Sigmoid colon (tissue), 7 donors: ENCODE measurements at places on chromosomes 11 and 22. TPM values are rescaled to one million over a fixed set of nuclear protein-coding genes. Genes with fewer than 3 reads are reported as not detected.

- peak; percentile 18 for DNase-seq
- no peaks in the 10 kb centered on the region for H3K36me3 ChIP-seq
- H3K4me1 ChIP-seq, result no peaks in the 10 kb centered on the region
Measured at GRCh38 chr11:123475469-123475868, 45.4 kb downstream of the GRAMD1B start.

HBG2 gene
- not detected for polyA plus RNA-seq

DNA sequence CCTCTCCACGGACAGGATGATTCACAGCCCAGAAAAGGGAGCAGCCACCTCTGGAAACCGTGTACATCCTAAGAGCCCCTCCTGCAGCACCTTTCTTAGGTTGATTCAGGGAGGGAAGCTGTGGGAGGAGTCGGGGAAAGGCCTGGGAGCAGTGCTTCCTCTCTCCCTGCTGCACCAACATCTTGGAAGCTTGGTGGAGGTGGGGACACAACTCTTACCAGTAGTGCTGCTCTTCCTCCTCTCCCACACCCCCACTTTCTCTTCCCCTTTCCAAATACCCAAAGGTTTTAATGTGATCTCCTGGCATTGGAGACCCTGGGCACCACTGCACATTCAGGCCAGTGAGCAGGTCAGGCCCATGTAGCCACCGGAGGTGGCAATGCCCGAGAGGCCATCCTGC is 46.4 kb upstream of the HORMAD2 start:
- no peak overlapping the region for H3K4me3 ChIP-seq
- H3K27ac ChIP-seq, result no peak overlapping the region
- DNase-seq, result no peak
- H3K4me1 ChIP-seq, result no peaks in the 10 kb centered on the region
- no peaks in the 10 kb centered on the region for H3K27me3 ChIP-seq
- H3K36me3 ChIP-seq, result peaks cover 3% of the 10 kb centered on the region

SCN4B gene
- polyA plus RNA-seq, result 1.2 TPM

DNA sequence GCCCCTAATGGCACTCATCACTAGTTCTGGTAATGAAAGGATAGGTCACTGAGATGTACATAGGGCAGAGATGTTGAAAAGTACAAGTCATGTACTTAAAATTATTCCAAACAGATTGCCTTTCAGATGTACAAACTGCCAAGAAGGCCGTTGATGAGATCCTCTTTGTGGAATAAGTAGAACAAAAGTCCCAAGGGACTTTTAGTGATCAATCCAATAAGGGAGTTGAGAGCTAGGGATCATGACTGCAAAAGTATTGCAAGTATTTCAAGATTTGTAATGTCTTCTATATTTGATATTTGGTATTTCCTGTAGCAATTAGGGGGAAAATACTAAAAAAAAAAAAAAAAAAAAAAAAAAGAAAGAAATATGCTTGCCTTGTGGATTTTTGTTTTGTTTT is 82.2 kb downstream of the ATG16L2 start:
- H3K4me3 ChIP-seq, result no peak overlapping the region
- H3K27ac ChIP-seq, result no peak overlapping the region
- H3K4me1 ChIP-seq, result no peaks in the 10 kb centered on the region

GRCh38 chr11:124751391-124751740 is 689 bp downstream of the VSIG2 start:
- no peak for DNase-seq
- H3K4me3 ChIP-seq, result no peak overlapping the region
- H3K27me3 ChIP-seq, result peaks cover 68% of the 10 kb centered on the region
- no peaks in the 10 kb centered on the region for H3K36me3 ChIP-seq
- no peaks in the 10 kb centered on the region for H3K4me1 ChIP-seq

- no peaks in the 10 kb centered on the region for H3K4me1 ChIP-seq
- H3K27me3 ChIP-seq, result no peaks in the 10 kb centered on the region
- H3K4me3 ChIP-seq, result no peak overlapping the region
- DNase-seq, result no peak
- no peaks in the 10 kb centered on the region for H3K36me3 ChIP-seq
Measured at GRCh38 chr11:9626496-9627394, 37.1 kb upstream of the SWAP70 start.

ANO3 gene
- 0.04 TPM for polyA plus RNA-seq

- no peaks in the 10 kb centered on the region for H3K36me3 ChIP-seq
- no peak for DNase-seq
- H3K4me3 ChIP-seq, result no peak overlapping the region
- no peaks in the 10 kb centered on the region for H3K27me3 ChIP-seq
- no peak overlapping the region for H3K27ac ChIP-seq
Measured at GRCh38 chr22:45677063-45677462, 5.4 kb downstream of the ATXN10 start.

DNA sequence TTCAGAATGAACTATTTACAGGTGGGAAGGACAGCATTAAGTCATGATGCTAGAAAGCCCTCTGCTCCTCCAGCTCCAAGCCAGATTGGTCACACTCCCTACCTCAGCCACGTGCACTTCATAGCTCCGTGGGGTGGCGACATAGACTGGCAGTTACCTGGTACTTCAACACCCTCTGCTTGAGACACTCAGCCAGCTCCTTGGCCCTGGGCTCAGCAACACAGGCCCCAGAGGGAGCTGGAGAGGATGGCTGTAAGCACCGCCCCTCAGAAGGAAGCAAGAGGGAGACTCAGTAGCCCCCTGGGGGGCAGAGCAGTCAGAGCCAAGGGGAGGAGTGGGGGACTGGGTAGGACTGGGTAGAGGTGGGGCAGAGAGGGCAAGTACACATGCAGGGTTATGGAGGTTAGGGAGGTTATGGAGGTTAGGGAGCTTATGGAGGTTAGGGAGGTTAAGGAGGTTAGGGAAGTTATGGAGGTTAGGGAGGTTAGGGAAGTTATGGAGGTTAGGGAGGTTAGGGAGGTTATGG is 102.1 kb upstream of the BID start:
- H3K4me3 ChIP-seq, result no peak overlapping the region
- H3K4me1 ChIP-seq, result no peaks in the 10 kb centered on the region
- DNase-seq, result no peak
- no peaks in the 10 kb centered on the region for H3K27me3 ChIP-seq
- H3K27ac ChIP-seq, result no peak overlapping the region
- H3K36me3 ChIP-seq, result peaks cover 86% of the 10 kb centered on the region

ZDHHC24 gene
- polyA plus RNA-seq, result 8.7 TPM

HEPHL1 gene
- not detected for polyA plus RNA-seq

DNA sequence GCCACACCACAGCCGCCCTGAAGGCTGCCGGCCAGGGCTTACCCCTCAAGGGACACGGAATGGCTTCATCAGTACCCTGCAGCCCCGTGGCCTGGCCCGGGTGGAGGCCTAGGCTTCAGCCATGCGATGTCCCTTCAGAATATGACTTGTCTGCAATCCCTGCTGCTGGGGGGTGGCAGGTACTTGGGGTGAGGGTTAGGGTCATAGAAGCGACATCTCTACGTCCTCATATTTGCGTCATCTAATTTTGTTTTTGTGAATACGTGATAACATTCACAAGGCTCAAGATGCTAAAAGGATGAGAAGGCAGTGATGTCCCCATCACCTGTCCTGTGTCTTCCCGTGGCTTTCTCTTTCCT is 6.4 kb downstream of the CCND1 start:
- H3K4me1 ChIP-seq, result no peaks in the 10 kb centered on the region
- peak overlapping the region; percentile 38 for H3K27ac ChIP-seq
- H3K4me3 ChIP-seq, result no peak overlapping the region
- no peak for DNase-seq

DNA sequence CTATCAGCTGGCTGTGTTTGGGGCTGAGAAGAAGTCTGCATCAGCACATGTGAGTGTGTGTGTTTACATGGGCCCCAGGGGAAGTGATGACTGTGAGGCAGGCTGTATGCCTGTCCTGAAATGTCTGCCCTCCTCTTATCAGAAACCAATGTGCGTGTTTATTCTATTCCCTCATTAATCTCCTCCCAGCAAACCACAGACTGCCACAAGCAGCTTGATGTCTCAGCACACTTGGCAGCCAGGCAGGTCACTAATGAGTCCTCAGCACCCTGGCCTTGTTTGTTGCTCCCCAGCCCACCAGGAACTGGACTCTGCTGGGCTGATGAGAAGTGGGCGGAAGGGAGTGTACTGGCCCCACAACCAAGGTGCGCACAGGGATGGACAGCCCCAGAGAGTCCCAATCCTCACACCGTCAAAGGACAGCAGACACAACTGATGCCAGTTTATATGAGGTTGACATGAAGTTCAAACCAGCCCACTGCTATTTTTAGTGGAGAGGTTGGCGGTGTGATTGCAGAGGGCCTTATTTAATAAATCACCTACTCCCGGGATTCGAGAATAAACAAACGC is 225.8 kb downstream of the ETS1 start:
- no peaks in the 10 kb centered on the region for H3K4me1 ChIP-seq
- H3K27me3 ChIP-seq, result no peaks in the 10 kb centered on the region
- no peak for DNase-seq
- H3K36me3 ChIP-seq, result no peaks in the 10 kb centered on the region
- H3K27ac ChIP-seq, result no peak overlapping the region

GRCh38 chr11:64165842-64166635 is at the start of gene MACROD1:
MACROD1 (minus strand) TSS chr11:64166113; CDS start chr11:64165994, 119 bp downstream.
- H3K27me3 ChIP-seq, result no peaks in the 10 kb centered on the region
- peak within 1 kb of the TSS; percentile 77 for H3K27ac ChIP-seq
- peak within 1 kb of the TSS; percentile 85 for H3K4me3 ChIP-seq
- DNase-seq, result peak; percentile 93
- peaks cover 23% of the 10 kb centered on the region for H3K4me1 ChIP-seq

GRCh38 chr11:70694371-70694770 is 296.0 kb downstream of the CTTN start:
- no peaks in the 10 kb centered on the region for H3K36me3 ChIP-seq
- no peak overlapping the region for H3K4me3 ChIP-seq
- DNase-seq, result no peak
- no peaks in the 10 kb centered on the region for H3K4me1 ChIP-seq
- H3K27me3 ChIP-seq, result no peaks in the 10 kb centered on the region

- DNase-seq, result peak; percentile 69
- peak overlapping the region; percentile 82 for H3K27ac ChIP-seq
- no peaks in the 10 kb centered on the region for H3K27me3 ChIP-seq
- no peaks in the 10 kb centered on the region for H3K36me3 ChIP-seq
- H3K4me3 ChIP-seq, result no peak overlapping the region
Measured at GRCh38 chr11:45155058-45155551, 8.7 kb downstream of the PRDM11 start.

DNA sequence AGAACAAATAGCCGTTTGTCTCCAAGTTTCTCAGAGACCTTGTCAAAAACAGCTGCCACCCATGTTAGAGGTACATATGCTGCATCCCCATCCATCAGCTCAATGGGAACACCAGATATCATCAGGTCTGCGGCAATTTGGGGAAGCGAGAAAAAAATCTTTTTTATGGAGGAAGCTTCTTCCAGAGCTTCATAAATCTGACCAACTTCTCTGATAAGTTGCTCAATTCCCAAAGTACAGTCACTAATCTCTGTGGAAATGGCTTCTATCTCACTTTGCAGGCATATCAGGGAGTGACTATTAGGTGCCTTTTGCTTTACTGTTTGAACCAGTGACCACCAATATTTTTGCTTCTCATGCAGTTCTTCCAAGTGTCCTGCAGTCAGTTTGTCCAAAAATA is 34.3 kb upstream of the MRPL17 start:
- H3K4me1 ChIP-seq, result no peaks in the 10 kb centered on the region
- H3K27me3 ChIP-seq, result no peaks in the 10 kb centered on the region
- H3K4me3 ChIP-seq, result no peak overlapping the region
- DNase-seq, result no peak
- no peak overlapping the region for H3K27ac ChIP-seq

ANO9 gene
- polyA plus RNA-seq, result 123 TPM
